ENCODE measurements at places on chromosomes 3 and 15. TPM values are rescaled to one million over a fixed set of nuclear protein-coding genes. Genes with fewer than 3 reads are reported as not detected.

GRCh38 chr3:61632568-61633175, 71.3 kb downstream of the PTPRG start:
- DNase-seq = no peak

- no peak for DNase-seq
Measured at GRCh38 chr15:79357566-79357965, 46.7 kb downstream of the TMED3 start.

DNA sequence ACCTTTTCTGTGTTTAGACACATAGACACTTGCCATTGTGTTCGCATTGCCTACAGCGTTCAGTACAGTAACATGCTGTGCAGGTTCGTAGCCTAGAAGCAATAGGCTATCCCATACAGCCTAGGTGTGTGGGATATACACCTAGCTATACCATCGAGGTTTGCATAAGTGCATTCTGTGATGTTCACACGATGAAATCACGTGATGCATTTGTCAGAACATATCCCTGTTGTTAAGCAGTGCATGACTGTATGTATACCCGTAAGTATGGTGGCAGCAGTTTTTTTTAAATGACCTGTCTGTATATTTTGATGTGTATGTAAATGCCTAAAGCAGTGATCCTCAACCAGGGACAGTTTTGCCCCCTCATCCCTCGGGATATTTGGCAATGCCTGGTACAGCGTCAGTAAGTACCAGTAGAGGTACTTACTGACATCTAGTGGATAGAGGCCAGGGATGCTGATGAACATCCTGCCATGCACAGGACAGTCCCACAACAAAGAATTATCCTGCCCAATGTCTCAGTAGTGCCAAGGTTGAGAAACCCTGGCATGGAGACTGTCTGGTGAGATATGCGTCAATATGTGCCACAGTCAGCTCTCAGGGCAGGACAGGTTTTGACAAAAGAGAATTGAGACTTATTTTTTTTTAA, 129.1 kb downstream of the HCN4 start:
- no peak for DNase-seq

DNA sequence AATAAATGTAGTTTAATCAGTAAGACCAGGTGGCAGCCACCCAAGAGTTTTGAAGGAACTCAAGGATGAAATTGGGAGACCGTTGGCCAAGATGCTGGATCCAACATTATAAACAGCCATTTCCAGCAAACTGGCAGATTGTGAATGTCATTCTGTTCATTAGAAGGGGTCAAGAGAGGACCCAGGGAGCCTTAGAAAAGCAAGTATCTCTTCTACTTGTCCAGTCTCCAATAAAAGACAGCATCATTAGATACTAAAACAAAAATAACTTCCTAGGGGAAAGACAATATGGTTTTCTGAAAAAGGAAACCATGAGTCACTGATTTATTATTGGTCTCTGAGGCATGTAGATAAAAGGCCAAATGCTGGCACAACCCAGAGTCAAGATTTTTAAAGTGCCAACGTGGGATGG, 67.9 kb downstream of the GADL1 start:
- DNase-seq = no peak

DNA sequence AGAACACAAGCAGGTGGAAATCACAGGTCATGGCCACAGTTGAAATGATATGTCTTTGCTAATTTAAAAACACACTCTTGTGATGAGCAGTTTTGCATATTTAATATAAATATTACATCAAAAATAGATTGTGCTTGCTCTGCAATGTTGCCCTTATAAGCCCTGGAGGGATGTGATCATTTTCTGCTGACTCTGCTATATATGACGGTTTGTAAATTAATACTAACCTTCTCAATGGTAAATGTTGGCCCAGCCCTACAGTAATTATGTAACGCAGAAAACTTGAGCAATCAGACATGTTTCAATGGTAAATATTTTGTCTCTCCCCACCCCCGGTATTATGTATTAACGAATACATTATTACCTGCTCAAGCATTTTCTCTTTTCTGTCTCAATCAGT, 359.5 kb upstream of the CNTN6 start:
- no peak for DNase-seq

- DNase-seq = no peak
Measured at GRCh38 chr15:73573037-73573436, 60.2 kb downstream of the NPTN start.

GRCh38 chr3:47522082-47522987, 8.8 kb upstream of the ELP6 start:
- DNase-seq = peak; percentile 75

DNA sequence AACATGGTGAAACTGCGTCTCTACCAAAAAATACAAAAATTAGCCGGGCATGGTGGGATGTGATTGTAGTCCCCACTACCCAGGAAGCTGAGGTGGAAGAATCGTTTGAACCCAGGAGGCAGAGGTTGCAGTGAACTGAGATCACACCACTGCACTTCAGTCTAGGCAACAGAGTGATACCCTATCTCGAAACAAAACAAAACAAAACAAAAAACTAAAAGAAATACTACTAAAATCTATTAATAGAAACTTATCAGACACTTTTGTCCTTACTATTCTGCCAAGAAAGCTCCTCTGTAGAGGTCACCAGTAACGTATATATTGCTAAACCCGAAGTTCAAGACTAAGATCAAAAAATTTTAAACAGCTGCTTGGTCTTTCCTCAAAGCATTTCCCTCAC, 67.1 kb downstream of the SMARCC1 start:
- DNase-seq = no peak

- DNase-seq = no peak
Measured at GRCh38 chr3:184578822-184579221, 17.2 kb downstream of the EPHB3 start.

DNA sequence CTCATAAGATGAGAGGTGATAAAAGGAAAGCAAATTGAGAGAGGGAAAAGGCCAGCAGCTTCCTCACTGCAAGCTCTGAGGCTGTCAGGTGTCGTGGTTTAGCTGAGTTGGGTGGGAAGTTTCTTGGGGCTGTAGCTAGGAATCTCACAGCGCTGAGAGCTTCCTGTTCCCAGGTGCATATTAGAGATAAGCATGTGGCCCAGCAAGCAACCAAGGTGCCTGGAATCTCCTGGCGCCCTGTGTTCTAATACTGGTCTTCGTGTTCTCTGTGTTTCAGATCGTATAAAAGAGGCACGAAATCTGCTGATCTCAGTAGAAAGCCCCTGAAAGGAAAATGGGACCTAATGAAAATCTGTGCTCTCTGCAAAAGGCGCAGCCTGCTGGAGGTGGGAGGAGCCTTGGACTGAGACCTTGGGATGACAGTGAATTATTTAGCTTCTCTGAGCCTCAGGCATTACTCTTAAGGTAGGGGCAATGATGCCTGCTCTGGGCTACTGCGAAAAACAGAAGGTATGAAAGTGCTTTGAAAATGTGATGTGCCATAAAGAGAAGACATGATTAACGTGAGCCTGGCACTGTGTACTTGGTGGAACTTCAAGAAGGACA, 499.9 kb downstream of the TBL1XR1 start:
- DNase-seq = no peak

DNA sequence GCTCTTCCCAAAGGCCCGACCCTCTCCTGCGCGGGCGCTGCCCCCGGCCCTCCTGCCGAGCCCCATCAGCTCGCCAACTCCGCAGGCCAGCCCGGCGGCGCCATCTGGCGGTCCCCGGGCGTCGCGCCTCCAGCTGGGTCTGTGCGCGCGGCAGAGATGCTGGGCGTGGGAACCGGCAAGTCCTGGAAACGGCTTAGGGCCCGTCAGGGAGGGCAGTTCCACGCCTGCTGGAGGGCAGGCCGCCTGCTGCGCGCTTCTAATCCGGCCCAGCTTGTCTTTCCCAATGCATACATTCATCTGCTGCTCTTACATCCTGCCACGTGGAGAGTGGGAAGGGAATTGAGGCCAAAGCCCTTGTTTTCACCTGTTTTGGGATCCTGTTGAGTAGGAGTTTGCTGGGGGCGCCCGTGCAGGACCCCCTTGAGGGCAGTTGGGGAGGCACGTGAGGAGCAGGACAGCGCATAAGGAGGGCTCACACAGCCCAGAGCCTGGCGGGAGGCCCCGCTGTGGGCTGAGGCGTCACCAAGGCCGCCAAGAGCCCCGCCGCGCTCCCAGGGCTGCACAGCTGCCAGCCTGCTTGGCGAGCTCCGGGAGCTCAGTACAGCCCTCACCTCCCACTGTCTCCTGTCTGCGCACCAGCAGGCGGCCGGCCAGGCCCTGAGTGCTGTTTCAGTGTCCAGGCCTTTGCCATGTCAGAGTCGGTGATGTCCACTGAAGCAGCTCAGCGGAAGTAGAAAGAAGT, 165.6 kb downstream of the NSMCE3 start:
- no peak for DNase-seq

DNA sequence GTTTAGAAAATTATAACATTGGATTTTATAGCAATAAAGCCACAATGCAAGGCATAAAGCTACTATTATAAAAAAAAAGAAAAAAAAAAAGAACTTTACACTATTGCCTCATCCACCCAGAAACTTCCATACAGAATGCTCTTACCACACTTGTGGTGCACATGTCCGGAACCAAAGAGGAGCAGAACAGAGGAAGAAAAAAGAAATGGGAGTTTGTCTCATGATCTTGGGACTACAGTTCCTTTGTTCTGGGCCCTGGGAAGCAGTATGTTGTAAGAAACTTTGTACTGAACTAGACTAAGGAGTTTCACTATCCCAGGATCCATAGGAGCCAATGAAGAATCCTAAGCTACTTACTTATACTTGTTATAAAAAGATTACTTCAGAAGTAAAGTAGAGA, 36.1 kb downstream of the FMN1 start:
- DNase-seq = no peak

- DNase-seq = no peak
Measured at GRCh38 chr3:34056181-34056910, 257.9 kb downstream of the PDCD6IP start.

- DNase-seq = no peak
Measured at GRCh38 chr3:161413127-161413854, 42.0 kb upstream of the SPTSSB start.

DNA sequence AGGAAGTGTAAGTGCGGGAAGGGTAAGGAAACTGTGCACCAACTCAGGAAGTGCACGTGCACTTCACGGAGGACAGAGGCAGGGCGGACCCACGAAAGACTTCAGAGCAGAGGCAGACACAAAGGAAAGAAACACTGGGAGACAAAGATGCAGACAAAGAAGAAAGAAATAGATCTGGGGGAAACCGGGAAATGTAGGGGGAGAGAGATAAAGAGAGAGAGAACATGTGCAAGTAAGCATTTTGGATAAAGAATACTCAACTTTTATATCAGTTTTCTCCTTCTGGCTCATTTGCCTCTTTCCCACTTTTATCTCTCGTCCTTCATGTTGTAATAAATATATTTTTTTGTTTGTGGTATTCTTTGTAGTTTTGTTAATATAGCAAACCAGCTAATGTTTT, 204.2 kb downstream of the WDR72 start:
- DNase-seq = no peak

DNA sequence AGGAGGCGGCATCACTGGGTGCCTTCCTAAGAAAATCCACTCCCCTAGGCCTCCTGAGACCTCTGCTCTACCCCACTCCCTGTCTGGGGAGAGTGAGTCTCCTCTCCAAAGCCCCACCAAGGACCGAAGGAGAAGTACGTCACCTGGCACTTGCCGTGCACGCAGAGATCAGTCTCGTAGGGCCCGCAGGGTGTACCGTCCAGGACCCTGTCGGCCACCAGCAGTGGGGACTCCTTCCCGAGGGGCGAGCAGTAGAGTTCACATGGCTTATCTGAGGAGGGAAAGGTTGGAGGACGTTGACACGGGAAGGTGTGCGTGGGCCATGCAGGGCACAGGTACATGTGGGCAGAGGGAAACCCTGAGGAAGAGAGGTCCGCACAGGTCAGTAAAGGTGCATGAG, 232.9 kb downstream of the ADAMTS17 start:
- no peak for DNase-seq

Gene LRRC49
- 9.9 TPM for polyA plus RNA-seq

Gene PIGZ
- polyA plus RNA-seq = 1.5 TPM

Gene CMTM8
- polyA plus RNA-seq = 1.6 TPM

Gene NEDD4
- 15.5 TPM for polyA plus RNA-seq

Gene MAPK6
- polyA plus RNA-seq = 48.5 TPM

Gene CCR1
- polyA plus RNA-seq = 0.03 TPM

Gene GRIP2
- 0.01 TPM for polyA plus RNA-seq

Gene DAZL
- not detected for polyA plus RNA-seq

Gene IREB2
- polyA plus RNA-seq = 20.5 TPM

Gene ARGFX
- not detected for polyA plus RNA-seq

Gene GOLGA8O
- polyA plus RNA-seq = 0.07 TPM

Gene DGKG
- 0.22 TPM for polyA plus RNA-seq
